Anterior cingulate cortex (tissue), 58 donors: ENCODE measurements at places on chromosomes 6 and 20.
A peak's percentile ranks its signal among the peaks of the same experiment; 100 is the strongest.

GRCh38 chr6:96794980-96795379 lies 42.3 kb downstream of the GPR63 start:
- DNase-seq, result no peak

DNA sequence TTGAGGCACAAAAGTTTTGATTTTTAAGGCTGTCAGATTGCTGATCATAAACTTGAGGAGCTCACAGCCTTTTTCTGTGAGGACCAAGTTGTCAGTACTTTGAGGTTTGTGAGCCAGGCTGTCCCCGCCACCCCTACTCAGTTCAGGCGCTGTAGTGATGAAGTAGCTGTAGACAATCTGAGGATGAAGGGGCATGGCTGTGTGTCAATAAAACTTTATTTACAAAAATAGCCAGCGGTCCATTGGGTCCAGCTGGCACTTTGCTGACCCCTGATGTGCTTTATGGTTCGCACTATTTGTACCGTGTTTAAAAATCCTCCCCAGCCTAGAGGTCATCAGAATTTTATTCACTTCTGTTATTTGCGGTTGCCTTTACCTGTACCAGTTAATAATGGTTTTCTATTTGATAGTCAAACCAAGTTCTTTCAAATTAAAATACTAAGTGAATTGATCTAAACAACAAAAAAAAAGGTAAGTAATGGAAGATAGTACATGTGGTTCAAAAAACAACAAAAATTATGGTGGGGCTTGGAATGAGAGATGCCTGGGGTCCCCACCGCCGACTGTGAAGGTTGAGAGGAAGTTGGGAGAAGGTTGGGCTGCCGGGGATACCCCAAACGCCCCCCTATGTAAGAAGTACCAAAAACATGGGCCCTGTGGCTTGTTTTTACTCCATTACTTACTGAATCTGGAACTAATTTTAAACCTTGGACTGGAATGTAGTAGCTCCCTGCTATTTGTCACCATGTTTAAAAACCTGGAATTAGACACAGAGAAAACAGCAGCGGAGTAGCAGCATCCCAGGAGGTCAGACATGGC lies 123.6 kb downstream of the SYCP2 start:
- DNase-seq, result no peak

GRCh38 chr6:116369540-116369939 lies 1.2 kb upstream of the DSE start:
- no peak for DNase-seq

GRCh38 chr6:31927242-31927862 lies at the start of gene C2:
Gene C2, plus strand, starts transcription at chr6:31927717. Its CDS starts 36 bp downstream, at chr6:31927753.
- no peak for DNase-seq

DNA sequence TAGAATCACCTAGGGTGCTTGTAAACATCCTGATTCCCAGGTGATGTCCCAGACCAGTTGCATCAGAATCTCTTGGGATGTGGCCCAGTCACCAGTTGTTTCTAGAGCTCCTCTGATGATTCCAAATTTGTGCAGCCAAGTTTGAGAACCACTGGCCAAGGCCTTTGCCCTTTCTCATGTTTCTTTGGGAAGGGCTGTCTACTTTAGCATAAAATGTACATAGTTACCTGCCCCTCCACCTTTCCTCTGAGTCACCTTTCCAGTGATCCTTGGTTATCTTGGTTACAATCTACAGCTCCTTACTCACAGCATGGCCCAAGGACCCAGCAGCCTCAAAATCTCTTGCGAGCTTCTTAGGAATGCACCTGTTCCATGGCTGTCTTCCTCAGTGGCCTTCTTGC lies 266.4 kb upstream of the PRND start:
- DNase-seq, result no peak

DNA sequence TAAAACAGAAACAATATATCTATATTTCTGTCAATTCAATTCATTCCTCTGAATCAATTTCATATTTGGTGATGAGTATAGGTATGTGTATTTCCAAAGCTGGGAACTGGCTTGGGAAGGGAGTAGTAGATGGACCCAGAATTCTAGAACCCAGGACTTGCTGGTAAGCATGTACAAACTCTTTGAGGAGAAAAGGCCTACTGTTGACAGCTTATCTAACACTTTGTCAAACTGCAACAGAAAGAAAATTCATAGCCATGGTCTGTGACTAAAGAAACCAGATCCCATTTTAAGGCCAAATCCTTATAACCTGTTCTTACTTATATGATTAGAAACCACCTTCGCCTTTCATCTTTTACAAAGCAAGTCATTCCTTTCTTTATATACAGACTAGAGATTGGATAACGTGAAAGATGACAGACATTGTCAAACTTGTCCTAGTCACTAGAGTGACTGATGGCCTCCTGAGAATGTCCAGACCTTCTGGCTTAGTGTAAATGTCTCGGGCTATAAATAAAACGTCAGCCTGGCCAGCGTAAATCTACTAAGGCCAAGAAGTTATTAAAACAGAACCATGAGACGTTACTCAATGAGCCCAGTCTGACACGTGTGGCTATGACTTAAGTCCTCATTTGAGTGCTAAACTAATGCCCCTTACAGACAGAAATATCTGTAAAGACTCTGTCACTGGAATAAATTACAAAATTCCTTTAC lies 152.3 kb downstream of the ALDH8A1 start:
- DNase-seq, result no peak

DNA sequence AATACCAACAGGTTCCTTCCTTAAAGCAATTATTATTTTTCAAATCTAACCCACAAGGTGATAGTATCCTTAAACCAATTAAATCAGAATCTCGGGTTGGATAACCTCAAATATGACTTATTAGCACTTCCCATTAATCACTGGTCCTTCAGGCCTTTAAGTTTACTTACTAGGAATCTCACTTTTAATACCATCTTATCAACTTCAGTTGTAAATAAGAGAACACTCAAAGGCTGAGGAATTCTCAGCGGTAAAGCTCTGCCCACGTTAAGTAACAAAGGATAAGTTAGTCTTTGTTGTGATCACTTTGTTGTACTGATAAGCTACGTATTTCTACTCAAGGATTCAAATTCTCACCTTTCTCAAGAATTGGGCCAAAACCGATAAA lies 82.0 kb downstream of the OR2B2 start:
- DNase-seq, result no peak

GRCh38 chr6:38510205-38510604 lies 129.5 kb downstream of the BTBD9 start:
- DNase-seq, result no peak

DNA sequence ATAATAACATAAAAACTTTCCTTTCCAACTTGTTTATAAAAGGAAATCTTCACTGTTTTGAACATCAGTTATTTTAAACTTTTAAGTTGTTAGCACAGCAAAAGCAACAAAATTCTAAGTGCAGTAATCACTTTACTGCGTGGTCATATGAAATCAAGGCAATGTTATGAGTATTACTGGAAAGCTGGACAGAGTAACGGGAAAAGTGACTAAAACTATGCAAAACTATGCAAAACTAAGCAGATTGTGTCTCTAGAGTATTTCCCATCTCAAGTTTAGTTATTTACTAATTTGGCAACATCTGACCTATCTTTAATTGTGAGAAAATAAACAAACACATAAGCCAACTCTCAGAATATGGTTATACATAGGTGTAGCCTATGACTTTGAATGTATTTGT lies 10.9 kb upstream of the ANKEF1 start:
- DNase-seq, result no peak

GRCh38 chr6:10894958-10895357 lies 8.1 kb downstream of the SYCP2L start:
- DNase-seq, result no peak

DNA sequence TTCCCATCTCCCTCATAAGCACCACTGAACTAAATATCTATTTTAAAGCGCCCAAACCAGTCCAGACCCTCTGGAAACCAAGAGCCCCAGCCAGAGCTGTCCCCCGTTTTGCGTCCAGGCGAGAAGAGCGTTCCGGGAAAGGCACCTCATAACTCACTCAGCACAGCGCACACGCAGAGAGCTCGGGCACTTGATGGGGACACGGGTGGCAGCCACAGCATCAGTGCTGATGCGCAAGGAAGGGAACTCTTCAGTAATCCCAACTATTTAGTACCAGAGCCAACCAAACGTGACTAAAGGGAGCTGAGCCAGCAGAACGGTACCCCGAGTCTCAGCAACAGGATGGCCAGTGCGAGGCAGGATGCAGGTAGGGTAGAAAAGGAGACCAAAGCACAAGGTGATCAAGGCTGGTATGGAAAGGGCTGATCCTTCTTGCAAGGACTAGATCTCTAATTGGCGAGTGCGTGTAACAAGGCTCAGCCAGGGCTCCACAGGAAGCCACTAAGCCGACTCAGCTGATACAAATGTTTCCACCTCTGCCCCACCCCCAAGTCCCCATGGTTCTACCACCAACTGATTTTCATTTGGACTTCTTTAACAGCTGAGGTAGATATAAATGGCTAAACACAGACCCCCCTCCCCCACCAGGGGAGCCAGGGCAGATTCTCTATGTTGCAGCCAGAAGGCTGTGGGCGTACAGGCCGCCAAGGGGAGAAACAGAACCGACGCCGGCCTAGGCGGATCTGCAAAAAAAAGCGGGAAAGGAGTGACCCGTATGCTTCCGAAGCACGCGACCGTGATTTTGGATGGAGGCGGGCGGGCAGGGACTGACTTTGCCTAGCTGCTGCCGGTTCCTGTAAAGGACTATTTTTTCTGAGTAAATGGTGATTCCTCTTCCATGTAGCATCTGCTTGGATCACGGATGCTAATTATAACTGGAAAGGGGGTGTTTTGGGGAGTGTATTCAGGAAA lies 183.5 kb upstream of the COL21A1 start:
- DNase-seq, result no peak

DNA sequence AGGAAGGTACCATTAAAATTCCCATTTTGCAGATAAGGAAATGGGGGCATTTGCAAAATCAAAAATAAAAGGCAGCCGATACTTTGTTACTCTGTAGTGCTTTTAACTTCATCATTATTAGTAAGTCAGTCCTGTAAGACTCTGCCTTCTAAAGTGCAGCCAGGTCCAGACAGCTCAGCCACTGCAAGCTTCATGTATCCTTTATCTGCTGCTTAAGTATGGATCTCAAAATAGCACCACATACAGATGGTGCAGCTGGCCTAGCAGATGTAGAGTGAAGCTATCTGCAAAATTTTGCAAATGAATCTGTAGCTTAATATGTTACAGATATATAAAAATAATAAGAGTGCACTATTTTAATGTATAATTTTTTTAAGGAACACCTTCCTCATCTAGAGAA lies 53.4 kb downstream of the NUS1 start:
- DNase-seq, result peak; percentile 5

DNA sequence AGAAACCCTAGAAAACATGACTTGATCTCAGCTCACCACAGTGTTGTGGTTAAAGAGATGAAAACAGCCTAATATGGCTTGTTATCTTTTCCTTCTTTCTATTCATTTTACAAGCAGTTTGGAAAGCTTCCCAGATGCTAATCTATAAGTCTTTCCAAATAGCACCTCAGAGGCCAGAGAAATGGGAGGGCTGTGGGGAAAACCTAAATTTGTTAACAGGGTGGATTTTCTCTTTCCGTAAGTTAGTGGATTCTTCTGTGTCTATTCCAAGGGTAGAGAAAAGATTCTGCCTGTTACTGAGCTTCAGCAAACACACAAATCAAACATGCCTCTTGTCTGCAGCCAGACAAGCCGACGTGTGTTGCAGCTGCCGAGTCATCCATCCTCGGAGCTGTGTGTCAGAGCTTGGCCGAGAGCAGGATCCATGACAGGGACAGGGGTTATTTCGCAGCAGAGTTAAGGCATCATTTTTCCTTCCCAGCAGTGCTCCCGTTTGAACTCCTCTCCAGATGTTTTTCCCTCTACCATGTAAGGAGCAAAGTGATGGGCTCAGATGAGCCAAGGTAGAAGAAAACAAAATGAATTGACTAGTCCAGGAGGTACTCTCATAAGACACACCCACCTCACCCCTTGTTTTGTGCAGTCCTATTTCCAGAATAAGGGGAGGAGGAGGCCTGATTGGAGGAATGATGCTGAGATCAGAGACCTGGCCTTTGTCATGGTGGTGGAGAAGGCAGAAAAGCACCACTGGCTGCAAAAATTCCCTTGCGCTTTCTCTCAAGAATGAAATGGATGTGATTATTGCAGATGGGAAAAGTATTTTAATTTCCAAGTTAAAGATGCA lies 560.0 kb downstream of the C6orf118 start:
- peak; percentile 32 for DNase-seq

DNA sequence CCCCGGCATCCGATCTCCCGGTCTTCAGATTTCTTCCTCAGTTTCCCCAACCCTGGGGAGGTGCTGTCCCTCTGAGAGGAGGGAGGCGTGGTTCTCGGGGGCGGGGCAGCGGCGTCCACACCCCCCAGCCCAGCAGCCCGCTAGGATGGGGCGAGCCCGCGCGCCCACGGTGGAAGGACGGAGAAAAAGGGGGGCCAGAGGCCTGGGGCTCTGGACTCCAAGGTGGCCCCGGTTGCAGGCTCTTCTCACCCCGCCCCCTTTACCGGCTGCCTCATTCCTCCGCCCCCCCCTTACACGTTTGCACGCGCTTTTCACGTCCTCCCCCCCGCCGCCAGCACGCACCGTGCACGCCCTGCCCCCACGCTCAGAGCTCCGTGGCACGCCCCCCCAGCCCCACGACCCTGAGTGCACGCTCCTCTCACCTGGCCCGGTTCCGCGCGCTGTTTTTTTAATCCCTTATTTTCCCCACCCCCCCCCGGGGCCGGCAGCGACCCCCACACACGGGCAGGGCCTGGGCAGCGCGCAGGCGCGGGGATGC lies 402 bp downstream of the ZBTB12 start:
- DNase-seq, result peak; percentile 72

DNA sequence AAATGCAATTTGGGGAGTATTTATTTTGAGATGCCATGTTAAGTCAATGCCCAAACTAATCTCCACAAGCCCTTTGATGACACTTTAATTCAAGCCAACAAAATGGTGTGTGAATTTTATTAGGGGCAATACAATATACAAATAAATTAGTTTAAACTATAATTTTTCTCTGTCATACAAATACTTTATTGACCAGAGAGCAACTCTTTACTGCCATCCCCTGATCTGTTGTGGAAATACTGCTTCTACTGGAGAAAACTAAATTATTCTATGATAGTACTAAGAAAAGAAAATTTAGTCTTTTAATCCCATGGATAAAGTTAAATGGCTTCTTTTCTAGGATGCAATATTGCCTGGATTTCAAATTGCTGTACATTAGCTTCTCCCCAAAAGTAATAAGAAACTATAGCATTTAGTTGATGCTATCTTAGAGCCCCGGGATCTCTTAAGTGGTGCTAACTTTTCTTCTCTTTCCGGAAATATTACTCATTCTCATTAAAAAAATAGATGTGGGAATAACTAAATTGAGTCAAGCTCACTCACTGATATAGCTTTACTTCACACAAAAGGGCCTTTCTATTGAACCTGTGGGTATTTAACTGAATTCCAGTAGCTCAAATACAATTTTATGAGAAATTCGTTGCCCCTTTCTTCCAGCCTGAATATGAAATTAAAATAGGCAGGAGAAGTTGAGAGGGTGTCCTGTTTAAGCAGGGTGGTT lies 49.2 kb downstream of the SMPDL3A start:
- DNase-seq, result no peak
